ENCODE measurements at places on chromosomes 6 and 20. TPM values are rescaled to one million over a fixed set of nuclear protein-coding genes. Genes with fewer than 3 reads are reported as not detected.

GRCh38 chr20:55095745-55096400, 620.5 kb downstream of the DOK5 start:
- H3K27me3 ChIP-seq = no peaks in the 10 kb centered on the region
- no peak for DNase-seq
- no peak overlapping the region for H3K4me3 ChIP-seq
- no peaks in the 10 kb centered on the region for H3K36me3 ChIP-seq
- no peak overlapping the region for H3K27ac ChIP-seq
- H3K4me1 ChIP-seq = no peaks in the 10 kb centered on the region

GRCh38 chr6:11833626-11834592, 55.3 kb upstream of the ADTRP start:
- H3K27ac ChIP-seq = no peak overlapping the region
- H3K4me3 ChIP-seq = no peak overlapping the region
- no peaks in the 10 kb centered on the region for H3K27me3 ChIP-seq

DNA sequence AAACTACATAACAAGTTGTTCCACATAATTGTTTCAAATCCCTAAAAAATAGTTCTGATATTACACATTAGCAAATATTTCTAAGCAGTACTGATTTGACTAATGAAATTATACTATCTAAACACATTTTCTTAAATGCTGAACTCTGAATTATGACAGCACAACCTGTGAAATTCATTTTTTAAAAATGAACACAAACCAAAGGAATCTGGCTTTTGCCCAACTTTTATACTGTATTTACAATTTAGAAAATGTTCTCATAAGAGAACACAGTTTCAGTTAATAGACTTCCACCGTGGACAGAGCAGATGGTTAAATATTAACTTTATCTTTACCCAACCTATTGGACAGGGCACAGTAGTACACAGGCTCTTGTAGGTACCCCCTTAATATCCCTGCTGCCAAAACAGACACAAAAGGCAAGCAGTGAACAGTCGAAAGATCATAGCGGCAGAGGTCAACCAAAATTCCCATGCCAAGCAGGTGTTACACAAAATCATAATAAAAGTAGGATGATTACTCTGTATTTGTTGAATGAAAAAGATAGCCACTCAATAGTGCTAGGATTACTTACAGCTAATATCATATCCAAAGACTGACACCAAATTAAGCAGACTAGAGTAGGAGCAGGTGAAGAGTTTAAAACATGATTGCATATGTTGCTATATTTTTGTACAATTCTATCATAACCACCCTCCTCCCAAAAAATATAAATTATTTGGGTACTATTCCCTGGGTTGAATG, 122.5 kb downstream of the RNGTT start:
- H3K36me3 ChIP-seq = no peaks in the 10 kb centered on the region
- DNase-seq = no peak
- H3K27ac ChIP-seq = no peak overlapping the region
- no peaks in the 10 kb centered on the region for H3K27me3 ChIP-seq
- H3K4me1 ChIP-seq = no peaks in the 10 kb centered on the region

GRCh38 chr6:119170447-119171087, 92.1 kb upstream of the FAM184A start:
- DNase-seq = no peak
- no peak overlapping the region for H3K27ac ChIP-seq
- no peaks in the 10 kb centered on the region for H3K36me3 ChIP-seq
- H3K27me3 ChIP-seq = no peaks in the 10 kb centered on the region

- H3K4me1 ChIP-seq = peaks cover 13% of the 10 kb centered on the region
- no peaks in the 10 kb centered on the region for H3K36me3 ChIP-seq
- DNase-seq = no peak
- no peak overlapping the region for H3K27ac ChIP-seq
- no peak overlapping the region for H3K4me3 ChIP-seq
- H3K27me3 ChIP-seq = no peaks in the 10 kb centered on the region
Measured at GRCh38 chr20:62446481-62446880, 19.1 kb upstream of the RBBP8NL start.

DNA sequence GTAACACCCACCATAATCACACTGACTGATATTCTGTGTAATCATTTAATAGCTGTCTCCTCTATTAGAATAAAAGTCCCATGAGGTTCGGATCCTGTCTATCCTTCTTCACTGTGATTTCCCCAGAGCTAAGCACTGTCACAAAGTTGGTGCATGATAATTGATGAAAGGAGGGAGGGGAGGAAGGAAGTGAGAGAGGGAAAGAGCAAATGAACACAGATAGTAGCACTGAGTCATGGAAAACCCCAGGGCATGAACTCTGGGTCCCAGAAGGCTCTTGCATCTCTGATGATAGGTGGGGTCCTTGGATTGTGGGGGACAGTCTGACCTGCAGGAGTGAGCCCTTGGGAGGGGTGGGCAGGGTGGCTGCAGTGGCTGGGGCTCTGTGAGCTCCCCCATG, 294.1 kb downstream of the LRFN2 start:
- no peaks in the 10 kb centered on the region for H3K36me3 ChIP-seq
- DNase-seq = no peak
- H3K27me3 ChIP-seq = no peaks in the 10 kb centered on the region
- no peak overlapping the region for H3K27ac ChIP-seq

DNA sequence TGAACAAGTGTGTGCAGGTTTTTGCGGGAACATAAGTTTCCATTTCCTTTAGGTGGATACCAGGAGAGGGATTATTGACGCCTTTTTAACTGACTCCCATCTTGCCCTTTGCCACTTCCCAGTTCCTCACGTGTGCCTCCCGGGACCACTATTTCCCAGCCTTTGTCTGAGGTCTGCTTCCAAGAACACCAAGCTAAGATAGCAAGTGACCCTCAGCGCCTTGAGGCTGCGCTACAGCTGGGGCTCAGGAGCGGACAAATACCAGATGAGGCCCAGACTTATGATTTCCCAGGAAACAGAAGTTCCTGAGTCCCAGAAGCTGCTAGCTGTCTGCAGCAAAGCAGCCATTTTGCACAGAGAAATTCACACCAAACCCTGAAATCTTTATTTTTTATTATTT, 216.7 kb downstream of the SYNDIG1 start:
- H3K4me3 ChIP-seq = no peak overlapping the region
- H3K27ac ChIP-seq = no peak overlapping the region
- no peaks in the 10 kb centered on the region for H3K27me3 ChIP-seq
- no peaks in the 10 kb centered on the region for H3K36me3 ChIP-seq

- no peak overlapping the region for H3K4me3 ChIP-seq
- DNase-seq = peak; percentile 26
- H3K27ac ChIP-seq = no peak overlapping the region
- no peaks in the 10 kb centered on the region for H3K36me3 ChIP-seq
- peaks cover 16% of the 10 kb centered on the region for H3K4me1 ChIP-seq
Measured at GRCh38 chr6:39295611-39296011, 18.6 kb downstream of the KCNK17 start.

GRCh38 chr6:6635291-6635690, 46.8 kb downstream of the LY86 start:
- no peak overlapping the region for H3K27ac ChIP-seq
- H3K36me3 ChIP-seq = no peaks in the 10 kb centered on the region
- peaks cover 4% of the 10 kb centered on the region for H3K4me1 ChIP-seq
- H3K4me3 ChIP-seq = no peak overlapping the region

Gene DLL1
- total RNA-seq = 35.9 TPM

Gene WFDC2
- 2.7 TPM for total RNA-seq

Gene ID4
- 29.2 TPM for total RNA-seq

Gene IPCEF1
- 0.25 TPM for total RNA-seq

Data from neural progenitor cell (in vitro differentiated cells).